ENCODE measurements at places on chromosomes 5 and 9.

- no peak for DNase-seq
Observed at GRCh38 chr5:177393990-177394389, 6.5 kb downstream of the PFN3 start.

GRCh38 chr5:143401227-143402016, 2.1 kb downstream of the NR3C1 start:
- DNase-seq = peak; percentile 16

- peak; percentile 26 for DNase-seq
Observed at GRCh38 chr5:106843812-106844416, 826.8 kb downstream of the EFNA5 start.

DNA sequence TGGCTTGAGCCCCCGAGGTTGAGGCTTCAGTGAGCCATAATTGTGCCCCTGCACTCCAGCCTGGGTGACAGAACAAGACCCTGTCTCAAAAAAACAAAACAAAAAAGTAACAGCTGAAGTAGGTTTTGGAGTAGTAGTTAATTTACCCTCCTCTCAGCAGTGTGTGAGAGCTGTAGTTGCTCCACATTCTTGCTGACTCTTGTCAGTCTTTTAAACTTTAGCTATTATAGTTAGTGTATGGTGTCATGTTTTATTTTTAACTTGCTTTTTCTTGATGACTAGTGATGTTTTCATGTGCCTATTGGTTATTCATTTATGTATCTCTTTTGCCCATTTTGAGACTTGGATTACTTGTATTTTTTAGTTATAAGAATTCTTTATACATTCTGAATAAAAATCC, 52.9 kb upstream of the DHFR start:
- no peak for DNase-seq

DNA sequence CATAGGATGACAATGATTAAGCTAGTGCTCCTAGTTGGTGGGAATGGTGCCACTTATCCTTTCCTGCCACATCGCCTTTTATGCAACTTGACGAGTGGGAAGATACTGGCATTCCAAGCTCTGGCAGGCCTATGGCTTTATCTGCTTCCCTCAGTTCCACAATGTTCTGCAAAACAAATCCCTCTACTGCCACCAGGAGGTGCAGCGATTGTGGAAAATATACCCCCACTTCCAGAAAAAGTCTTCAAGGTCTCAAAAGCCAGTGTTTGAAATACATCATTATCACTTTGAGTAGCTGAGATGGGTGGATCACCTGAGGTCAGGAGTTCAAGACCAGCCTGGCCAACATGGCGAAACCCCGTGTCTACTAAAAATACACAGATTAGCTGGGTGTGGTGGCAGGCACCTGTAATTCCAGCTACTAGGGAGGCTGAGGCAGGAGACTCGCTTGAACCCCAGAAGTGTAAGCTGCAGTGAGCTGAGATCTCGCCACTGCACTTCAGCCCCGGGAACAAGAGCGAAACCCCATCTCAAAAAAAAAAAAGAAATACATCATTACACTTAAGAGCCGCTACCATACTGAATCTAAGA, 3.4 kb downstream of the CLINT1 start:
- peak; percentile 53 for DNase-seq

DNA sequence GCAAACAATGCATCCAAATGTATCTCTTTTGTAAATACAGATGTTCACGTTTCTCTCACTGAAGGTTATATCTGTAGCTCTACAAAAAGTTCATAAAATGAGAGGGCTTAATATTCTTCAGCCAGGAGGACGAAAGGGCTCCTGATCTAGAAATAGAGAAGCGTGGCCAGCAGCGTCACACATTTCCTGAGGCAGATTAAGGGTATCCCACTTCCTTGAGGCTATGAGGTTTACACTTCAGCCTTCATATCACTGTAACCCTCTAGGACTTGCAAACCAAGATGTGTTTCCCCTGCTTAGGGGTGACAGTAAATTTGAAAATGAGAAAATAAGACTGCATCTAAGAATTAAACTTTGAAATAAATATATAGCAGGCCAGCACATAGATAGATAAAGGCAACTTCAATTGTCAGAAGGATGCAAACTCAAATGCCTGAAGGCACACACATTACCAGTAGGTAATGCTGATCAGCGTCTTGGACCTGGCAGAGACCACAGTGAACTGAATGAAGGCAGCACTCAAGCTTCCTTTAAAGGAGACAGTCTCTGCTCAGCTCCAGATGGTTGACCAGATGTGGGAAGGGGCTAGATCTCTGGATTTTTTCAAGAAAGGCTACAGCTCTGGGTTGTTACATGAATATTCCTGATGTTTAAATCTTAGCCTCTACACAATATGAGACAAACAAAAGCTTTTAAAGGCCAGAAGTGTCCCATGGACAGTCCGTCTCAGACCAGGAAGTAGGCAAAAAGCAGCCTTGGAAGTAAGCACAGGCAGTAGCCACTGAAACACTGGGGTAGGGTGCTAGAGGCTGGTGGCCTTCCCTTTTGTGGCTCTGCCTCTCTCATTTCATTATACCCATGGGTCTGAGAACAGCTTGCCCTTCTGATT, 197.7 kb downstream of the MCTP1 start:
- no peak for DNase-seq

DNA sequence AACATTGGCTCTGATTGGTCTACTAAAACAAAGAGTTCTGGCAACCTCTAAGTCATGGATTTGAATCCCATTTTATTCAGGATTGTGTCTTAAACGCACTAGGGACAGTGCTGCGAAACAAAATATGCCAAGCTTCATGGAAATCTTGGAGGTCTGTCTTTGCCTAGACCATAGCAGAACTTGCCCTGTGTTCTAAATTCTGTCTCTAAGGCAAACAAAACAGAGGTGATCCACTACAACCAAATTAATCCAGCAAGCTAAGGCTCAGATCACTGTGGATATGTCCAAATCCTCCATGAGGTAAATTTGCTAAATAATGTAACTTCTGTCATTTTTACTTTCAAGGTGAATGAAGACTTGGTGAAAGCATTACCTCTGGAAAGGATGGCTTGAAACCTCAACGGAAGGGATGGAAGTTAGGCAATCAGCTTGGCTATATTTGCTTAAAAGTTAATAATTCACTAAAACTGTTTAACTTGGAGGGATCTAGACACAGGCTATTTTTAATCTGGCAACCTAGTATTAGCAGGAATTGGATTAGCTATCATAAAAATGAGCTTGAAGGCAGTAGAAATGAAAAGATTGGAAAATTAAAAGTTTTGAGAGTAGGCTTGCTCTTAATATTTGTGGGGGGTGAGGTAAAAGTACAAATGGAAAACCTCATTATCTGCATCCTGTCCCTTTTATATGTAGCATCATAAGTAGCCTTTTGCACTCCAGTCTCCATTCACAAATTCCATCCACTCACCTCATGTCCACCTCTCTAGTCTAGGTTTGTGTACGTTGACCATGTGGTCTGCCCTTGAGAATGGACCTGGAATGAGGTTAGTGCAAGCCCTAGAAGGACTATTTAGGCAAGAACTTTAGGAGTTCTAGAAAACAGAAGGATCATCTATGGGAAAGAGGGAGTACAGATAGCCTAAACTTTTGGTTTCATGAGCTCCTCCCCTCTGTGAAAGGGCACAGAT, 176.2 kb downstream of the SMC2 start:
- no peak for DNase-seq

- DNase-seq = no peak
Observed at GRCh38 chr9:129319938-129320481, 141.9 kb upstream of the IER5L start.

DNA sequence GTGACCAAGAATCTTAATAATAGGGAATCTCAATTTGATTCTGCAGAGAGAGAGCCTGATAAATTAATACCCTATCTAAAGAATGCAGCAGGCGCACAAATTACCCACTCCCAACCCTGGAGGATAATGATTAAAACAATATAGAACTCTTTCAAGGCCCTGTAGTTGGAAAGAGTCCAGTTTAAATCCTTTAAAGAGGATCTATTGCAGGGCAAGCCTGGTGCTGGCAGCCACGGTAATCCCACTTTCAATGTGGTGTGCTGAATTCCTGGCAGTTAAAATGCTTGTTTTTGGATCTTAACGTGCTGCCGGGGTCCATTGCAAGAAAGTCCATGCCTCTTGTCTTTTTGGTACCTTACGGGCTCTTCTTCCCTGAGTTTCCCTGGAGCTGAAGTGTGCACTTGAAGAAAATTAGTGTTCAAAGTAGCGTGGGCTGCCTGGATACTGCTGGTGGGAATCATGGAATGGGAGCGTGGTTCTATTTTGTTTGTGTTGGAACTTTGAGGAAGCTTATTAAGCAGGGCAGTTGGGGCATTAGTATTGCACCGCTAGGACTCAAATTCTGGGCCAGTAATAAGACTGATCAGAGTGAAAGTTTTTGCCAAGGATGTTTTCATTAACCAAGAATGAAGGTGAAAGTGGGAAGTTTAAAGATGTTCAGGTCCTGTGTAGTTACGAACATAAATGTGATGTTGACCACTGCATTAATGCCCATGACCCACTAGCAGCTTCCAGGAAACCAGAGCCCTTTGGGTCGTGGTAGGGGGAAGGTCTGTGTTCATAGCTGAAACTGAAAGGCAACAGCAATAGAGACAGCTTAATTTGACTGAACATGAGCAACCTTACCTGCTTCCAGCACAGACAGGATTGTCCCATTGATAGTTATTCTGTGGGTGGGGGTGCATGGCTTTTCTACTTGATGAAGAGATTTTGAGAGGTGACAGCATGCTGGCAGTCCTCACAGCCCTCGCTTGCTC, 20.8 kb downstream of the MARCHF6 start:
- DNase-seq = no peak

DNA sequence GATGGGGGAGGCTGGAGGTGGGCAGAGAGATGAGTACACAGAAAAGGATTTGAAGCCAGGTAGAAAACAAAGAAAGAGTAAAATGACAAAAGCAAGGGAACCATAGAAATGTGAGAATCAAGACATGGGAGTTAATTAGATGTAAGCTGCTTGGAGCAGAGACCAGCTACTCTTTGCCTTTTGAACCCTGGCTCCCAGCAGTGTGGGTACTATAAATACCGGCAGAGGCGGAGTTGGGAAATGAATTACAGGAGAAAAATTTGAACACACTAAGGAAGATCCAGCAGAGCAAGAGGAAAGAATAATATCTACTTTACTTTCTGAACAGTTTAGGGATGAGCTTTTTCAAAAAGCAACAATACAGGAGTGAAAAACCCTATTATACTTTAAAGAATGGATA, 36.5 kb downstream of the KIF24 start:
- DNase-seq = no peak

GRCh38 chr5:159040181-159040580, 59.5 kb downstream of the EBF1 start:
- no peak for DNase-seq

DNA sequence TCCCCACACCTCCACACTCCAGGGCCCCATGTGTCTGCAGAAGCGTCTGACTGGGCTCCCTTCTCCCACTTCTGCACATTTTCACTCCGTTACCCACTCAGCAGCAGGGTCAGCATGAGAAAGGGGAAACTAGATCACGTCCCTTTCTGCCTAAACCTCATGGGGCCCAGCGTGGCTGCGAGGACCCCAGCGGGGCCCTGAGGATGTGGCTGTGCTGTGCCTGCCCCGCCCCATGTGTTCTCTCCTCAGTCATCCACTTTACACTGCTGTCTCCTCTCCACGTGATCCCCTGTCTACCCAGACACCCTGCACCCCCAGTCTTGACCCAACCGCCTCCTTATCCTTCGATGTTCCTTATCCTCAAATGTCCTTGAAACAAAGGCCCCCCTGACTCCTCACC, 59.8 kb upstream of the OTULINL start:
- DNase-seq = no peak

- no peak for DNase-seq
Observed at GRCh38 chr9:15299374-15299939, 7.6 kb downstream of the TTC39B start.

DNA sequence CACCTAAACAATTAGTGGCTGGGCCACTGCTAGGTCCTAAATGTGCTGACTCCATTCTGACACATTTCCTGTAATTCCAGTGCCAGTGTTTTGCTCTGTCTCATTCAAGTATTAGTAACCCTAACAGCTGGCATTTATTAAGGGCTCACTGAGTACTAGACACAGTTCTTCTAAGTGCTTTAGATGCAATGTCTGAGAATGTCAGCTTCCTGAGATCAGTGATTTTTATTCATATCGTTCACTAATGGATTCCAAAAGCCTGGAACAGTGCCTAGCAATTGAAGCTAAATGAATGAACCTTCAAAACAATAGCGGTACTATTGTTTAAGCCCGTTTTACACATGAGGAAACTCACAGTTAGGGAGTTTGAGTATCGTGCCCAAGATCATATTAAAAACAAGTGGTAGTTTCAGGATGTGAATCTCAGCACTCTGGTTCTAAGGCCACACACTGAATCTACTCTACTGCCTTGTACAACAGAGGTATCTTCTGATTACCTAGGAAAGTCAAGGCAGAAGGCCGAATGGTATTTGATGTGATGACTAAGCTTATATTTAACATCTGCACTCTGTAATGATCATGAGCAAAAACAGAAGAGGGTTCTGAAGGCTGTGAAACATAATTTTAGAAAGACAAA, 304.0 kb downstream of the PJA2 start:
- DNase-seq = peak; percentile 73

DNA sequence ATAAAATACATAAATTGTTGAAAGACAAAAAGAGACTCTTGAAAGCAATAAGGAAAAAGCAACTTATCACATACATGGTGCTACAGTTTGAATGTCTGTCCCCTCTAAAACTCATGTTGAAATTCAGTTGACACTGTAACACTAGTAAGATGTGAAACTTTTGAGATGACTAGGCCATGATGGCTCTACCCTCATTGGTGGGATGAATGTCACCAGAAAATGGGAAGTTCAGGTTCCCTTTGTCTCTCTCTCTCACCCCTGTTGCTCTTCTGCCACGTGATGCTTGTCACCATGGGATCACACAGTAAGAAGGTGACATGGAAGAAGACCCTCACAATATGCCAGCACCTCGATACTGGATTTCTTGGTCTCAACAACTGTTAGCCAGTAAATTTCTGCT, 50.3 kb upstream of the SPTLC1 start:
- DNase-seq = no peak

- DNase-seq = no peak
Observed at GRCh38 chr5:75668445-75668844, 48.8 kb downstream of the POC5 start.

DNA sequence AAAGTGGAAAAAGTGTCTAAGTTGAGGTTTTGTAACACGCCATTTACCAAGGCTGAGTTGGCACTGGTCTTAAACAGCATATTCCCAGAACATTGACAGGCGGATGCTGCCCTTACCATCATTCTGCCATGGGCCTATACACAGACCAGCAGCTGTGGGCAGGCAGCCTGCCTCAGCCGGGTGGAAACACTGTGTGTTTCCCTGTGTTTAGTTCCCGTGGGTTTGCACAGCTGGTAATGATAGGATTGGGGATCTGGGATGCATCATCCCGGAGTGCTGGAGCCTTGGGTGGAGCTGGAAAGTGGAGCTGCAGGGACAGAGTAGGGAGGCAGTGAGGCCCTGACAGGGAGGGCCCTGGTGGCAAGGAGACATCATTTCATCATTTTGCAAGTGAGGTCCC, 5.5 kb upstream of the FGD3 start:
- DNase-seq = no peak
